Stimulated activated CD4-positive, alpha-beta T cell treated with anti-CD3 and anti-CD28 coated beads, Interleukin-15, amount 100 ng/mL, for 1 hour (primary cell): ENCODE measurements at places on chromosomes 11 and 22.

DNA sequence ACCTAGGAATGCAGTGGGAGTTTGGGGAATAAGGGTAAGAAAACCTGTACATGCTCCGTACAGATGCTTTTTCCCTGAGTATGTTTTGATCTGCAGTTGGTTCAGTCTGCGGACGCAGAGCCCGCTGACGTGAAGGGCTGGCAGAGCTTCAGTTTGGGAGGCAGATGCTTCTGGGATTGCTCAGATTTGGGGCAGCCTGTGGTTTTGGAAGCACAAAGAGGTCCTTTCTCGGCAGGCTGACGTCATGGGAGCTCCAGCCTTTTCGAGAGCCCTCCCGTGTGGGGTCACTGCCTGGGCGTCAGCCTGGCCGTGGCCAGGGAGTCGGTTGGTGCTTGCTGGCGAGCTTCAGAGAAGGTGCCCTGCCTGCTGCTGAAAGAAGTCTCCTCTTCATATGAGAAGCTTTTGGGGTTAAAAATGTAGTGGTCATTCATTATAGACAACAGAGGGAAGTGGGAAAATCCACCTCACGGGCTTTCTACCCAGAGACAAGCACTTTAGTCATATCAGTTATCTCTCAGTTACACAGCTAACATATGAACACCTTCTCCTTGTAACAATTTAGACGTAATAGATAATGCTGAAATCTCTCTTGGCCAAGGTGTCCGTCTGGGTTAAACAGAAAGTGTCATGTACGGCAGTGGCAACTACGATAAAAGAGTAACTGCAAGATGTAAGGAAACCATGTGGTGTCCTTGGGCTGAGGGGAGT lies 26.8 kb downstream of the TPCN2 start:
- no peak for DNase-seq

DNA sequence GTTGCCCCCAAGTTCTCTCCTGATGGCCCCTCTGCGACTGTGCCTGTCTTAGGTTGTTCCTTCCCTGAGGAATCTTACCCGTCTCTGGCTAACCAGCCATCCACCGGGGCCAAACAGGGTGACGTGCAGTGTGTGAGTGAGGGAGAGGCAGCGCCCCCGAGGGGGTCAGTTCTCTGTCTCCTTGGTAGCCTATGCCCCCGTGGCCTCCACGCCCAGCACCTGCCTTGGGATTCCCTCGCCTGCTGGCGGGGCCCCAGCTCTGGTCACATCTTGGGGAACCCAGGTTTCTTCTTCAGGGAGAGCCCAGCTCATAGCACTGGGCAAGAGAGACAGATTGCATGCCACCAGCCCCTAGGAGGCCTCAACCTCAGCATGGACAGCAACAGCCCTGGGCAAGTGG lies 5.8 kb downstream of the NXF1 start:
- no peak for DNase-seq

GRCh38 chr11:118956847-118957469 lies 860 bp downstream of the UPK2 start:
- no peak for DNase-seq

DNA sequence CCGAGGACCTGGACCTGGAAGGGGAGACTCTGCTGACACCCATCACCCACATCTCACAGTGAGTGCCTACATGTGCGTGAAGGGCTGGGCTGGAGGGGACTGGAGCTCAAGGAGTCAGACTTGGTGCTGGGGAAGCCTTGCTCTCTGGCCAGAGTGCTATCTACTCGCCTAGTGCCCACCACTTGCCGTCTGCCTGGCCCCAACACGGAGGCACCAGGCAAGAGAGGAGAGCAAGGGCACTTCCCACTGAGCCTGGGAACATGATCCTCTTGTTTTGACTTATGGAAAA lies 37.8 kb downstream of the KCNQ1OT1 start:
- DNase-seq: no peak

DNA sequence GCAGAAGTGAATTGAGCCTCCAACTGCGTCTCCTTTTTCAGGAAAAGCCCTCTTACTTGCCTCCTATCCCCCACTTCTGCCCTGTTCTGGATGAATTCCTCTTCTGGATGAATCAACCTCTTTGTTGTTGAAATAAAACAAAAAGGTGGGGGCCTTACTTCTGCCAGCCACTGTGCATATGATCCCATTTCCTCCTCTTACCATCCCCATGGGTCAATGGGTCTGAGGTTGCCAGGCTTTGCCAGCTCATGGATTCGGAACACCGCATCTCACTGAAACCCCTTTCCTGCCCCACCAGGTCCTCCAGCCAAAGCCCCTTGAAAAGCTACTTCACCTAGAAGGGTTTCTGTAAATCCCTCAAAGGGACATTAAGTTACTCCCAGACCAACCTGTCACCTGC lies 3.7 kb upstream of the CHST1 start:
- DNase-seq: no peak

DNA sequence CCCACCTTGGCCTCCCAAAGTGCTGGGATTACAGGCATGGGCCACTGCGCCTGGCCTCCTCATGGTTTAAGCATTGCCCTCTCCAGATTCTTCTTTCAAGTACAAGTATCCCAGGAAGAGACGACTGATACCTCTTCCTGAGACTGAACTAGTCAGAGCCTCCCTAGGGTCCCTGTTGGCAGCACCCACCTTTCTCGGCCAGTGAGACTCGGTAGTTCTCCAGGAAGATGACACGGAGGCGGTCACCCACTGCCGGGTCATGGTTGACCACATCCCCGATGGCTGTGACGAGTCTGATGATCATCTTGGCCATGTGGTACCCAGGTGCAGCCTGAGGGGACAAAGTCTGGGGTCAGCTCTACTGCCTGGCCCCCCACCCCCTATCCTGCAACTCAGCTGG lies 7.2 kb upstream of the RASGRP2 start:
- no peak for DNase-seq

DNA sequence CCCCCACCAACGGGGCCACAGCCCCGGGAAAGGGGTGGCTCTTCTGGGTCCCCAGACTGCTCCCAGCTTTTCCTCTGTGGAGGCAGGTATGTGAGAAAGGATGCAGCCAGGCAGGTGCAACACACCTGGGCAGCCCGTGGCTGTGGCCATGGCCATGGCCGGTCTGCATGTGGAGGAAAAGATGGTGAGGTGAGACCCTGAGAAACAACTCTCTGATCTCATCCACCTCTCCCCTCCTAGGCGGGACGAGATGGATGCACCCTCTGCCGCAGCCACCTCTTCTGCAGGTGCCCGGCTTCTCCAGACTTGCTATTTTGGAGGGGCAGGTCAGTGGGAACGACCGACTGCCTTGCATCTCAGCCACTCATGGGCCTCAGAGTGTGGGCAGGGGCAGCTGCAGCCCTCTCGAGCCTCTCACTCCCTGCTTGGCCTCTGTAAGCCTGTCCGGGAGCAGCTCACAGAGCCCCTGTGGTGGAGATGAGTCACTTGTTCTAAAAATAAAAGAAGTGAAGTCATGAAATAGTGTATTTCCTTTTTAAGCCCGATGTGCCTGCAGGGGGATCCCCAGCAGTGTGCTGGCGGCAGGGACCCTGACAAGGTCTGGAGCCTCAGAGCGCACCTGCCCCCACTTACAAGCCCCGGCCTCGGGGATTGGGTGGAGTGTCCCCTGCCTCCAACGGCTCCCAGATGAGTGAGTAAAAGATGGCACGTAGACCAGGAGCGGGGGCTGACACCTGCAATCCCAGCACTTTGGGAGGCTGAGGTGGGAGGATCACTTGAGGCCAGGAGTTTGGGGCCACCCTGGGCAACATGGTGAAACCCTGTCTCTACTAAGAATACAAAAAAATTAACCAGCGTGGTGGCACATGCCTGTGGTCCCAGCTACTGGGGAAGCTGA lies 10.7 kb downstream of the SMIM38 start:
- peak; percentile 43 for DNase-seq

DNA sequence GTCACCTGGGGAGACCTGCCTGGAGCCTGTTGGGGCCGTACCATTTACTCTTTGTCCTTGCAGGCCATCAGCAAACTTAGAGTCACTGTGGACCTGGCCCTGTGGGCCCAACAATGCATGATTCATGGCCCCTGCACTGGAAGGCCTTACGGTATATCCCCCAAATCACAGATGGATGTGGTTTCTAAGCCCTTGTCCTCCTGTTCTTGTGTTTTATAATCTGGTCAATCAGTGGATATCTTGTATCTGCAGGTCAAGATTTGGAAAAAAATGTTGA lies 6.2 kb downstream of the TSKU start:
- DNase-seq: no peak

- no peak for DNase-seq
These were observed 30.7 kb upstream of the KCNQ1OT1 start for GRCh38 chr11:2730272-2731129.

GRCh38 chr11:67260406-67260805 lies 5.9 kb upstream of the GRK2 start:
- DNase-seq: no peak

GRCh38 chr11:92460213-92460612 lies 235.6 kb downstream of the FAT3 start:
- DNase-seq: no peak

DNA sequence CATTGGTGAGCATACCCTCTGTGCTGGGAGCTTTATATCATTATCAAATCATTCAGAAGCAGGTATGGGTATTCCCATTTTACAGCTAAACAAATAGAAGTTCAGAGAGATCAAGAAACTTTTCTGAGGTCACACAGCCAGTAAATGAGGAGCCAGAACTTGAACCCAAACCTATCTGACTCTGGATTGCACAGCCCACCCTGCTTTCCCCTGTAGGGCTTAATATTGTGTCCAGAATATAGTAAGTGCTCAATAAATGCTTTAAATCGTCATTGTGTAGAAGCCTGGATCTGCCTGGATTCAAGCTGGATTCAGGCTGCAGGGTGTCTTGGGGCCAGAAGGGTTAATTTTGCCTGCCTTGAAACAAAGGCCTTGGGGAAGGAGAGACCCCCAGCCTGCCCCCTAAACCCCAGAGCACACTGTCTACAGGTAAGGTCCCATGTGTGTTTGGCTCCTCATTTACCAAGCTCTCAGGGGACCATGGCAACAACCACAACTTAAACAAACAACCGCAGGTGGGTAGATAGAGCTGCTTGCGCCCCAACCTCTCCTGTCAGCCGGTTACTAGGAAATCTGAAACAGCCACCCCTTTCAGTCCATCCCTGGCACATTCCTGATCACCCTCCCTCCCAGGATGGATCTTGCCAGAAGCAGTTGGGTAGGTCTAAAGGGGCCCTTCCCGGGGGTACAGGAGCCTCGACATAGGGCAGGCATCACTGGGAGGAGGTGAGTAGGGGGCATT lies 3.0 kb upstream of the SEC14L3 start:
- DNase-seq: no peak

- DNase-seq: no peak
These were observed 13.5 kb upstream of the MYEOV start for GRCh38 chr11:69280451-69280850.

DNA sequence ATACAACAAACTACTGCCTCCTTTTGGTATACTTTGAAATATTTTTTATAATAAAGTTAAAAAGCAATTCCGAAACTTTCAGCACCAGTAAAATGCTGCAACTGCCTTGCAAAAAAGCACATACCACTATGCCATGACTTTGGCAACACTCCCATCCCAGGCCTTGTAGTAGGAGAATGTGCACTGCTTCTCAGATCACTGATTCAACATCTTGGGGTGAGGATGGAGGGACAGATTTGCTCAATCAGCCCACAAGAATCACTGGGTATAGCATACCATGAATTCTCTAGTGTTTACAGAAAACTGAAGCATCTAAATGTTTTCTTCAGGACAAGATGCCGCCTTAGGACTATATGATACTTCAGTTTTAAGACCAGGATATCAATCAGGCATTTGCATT lies 14.9 kb downstream of the EIF4ENIF1 start:
- DNase-seq: no peak

- DNase-seq: no peak
These were observed 881.4 kb upstream of the CHORDC1 start for GRCh38 chr11:91104237-91104636.

GRCh38 chr11:126305699-126306098 lies 1.8 kb downstream of the DCPS start:
- DNase-seq: no peak

DNA sequence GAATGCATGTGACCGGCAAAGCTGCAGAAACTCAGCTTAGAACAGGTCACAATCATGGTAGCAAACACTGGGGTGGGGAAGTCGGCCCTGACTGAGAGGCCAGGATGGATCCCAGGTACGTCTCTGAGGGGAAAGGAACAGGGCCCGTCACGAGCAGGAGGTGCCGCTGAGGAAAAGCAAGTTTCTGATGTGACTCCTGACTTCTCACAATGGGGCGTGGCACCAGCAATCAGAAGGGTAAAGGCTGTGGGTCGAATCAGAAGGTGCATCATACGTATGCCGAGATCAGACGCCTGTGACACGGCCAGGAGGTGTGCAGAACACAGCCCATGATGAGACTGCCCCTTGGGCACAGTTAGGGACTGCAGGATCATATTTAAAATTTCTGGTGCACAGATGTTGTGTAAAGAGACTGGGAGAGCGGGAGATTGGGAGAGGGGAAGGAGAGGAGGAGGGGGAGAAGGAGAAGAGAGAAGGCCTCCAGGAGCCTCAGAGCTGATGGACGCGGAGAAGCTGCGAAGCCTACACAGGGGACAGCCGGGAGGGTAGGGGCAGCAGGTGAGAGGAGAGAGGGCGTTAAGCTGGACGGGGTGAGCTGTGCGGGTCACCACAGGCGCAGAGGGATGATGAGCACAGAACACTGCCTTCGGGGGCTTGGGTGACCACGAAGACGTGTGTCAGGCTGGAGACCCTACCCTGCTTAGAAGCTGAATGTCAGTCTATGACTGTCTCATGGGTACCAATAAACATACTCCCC lies 30.7 kb downstream of the KRTAP5-5 start:
- DNase-seq: no peak

DNA sequence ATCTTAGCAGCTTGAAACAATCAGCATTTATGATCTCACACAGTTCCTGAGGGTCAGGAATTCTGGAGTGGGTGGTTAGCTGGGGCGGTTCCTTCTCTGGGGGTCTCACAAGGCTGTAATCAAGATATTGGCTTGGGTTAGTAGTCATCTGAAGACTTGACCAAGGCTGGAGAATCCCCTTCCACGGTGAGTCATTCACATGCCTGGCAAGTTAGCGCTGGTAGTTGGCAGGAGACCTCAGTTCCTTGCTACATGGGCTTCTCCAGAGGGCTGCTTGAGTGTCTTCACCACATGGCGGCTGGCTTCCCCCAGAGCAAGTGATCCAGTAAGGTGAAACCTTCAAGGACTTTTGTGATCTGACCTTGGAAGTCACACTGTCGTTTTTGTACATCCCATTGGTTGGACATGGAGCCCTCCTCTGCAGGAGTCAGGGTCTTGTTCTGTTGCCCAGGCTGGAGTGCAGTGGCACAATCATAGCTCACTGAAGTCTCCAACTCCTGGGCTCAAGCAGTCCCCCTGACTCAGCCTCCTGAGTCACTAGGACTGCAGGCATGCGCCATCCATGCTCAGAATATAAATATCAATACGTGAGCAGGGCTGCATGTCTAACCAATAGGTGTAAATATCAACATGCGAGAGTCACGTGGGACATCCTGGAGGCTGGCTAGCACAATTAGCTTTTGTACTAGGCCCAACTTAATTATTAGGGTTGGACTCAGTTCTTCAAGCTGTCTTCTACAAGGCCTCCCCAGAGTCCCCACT lies 7.2 kb upstream of the NIPSNAP1 start:
- DNase-seq: no peak

- no peak for DNase-seq
These were observed 56.6 kb downstream of the JAM3 start for GRCh38 chr11:134125507-134125906.
